ENCODE measurements at places on chromosomes 1 and 21.

DNA sequence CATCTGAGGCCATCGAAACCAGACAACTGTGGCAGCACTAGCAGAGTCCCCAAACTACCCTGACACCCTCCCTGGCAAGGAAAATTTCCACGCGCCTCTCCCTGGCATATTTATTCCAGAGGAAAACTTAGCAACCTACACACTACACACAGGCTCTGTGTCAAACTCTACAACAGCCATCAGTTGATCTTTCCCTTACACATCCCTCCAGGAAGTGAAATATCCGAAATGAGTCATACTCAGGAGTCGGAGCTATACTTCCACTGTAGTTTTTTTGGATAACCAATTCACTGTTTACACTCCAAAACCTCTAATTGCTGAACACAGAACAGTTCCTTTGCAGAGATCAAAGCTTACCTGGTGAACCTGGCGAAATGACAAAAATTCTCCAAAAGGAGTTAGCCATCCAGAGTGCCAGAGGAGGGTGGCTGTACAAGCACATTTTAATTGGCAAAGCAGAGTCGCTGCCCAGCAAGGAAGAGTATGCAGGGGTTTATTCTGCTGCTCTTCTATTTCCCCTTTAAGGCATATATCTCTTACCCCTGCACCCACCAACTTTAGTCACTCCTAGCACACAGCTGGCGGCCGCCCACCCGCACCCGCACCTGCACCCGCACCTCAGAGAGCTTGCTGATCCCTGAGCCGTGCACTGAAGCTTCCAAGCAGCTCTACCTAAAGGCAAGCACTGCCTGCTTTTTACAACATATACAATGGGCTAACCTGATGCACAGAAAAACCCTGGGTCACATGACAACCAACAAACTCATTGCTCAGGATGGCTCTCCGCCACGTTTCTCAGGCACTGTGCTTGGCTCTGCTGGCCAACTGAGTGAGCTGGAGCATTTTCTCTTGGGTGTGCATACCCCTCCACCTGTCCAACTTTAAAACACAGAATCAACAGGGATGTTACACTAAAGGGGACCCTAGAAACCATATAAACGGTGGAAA is 54.9 kb downstream of the CAPZB start:
- DNase-seq: no peak

GRCh38 chr1:230694991-230695390 is 18.9 kb downstream of the AGT start:
- no peak for DNase-seq

DNA sequence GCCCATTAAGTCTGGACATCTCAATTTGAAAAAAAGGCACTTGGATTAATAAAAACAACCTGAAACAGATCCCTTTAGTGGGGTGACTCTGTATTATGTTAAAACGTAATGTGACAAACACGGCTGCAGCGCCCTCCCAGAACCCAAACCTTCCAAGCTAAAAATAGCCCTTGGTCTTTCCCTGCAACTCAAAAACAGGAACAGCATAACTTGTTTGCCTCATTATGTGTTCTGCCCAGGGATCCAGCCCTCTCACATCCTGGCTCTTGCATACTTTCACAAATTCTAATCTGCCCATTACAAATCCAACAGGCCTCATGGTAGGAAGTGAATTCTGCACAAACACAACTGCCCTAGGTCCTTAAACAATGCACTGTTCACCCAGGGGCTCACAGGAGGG is 94.7 kb upstream of the GADD45A start:
- no peak for DNase-seq

DNA sequence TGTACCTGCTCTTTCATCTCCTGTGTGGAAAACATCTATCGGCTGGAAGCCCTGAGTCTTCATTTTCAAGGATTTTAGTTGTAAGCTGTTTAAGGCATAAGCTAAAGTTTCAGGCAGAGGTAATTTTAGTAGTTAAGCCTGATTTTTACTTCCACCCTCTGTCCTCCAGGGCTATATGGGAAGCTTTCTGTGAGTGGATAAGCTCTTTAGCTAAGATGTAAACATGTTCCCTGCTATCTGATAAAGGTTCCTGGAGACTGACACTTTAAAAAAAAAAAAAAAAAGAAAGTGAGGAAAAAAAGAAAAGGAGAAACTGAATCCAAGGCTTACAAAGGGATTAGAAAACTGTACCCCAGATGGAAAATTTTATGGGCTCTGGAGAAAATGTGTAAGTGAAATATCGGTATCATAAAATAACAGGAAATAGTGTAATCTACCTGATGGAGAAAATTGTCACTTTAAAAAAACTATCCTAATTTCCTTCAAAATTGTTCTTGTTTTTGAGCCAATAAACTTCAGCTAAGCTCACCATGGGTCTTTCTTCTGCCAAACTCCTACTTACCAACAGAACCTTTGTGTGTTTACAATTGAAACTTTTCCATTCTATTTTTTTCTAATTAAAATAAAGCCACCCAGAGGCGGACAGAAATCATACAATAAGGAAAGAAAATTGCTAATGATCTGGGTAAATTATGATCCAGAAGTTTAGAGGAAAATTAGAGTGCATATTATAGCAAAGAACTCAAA is 180.5 kb downstream of the TGFB2 start:
- no peak for DNase-seq

All from stimulated activated naive CD8-positive, alpha-beta T cell treated with anti-CD3 and anti-CD28 coated beads, Interleukin-15, amount 100 ng/mL, for 72 hours (primary cell).